ENCODE measurements at places on chromosomes 3 and 15. TPM values are rescaled to one million over a fixed set of nuclear protein-coding genes. Genes with fewer than 3 reads are reported as not detected.

GRCh38 chr3:46998121-46998851 is 18.8 kb downstream of the NBEAL2 start:
- DNase-seq = peak; percentile 89

GRCh38 chr15:72923289-72923688 is 129.0 kb upstream of the NEO1 start:
- DNase-seq = no peak

DNA sequence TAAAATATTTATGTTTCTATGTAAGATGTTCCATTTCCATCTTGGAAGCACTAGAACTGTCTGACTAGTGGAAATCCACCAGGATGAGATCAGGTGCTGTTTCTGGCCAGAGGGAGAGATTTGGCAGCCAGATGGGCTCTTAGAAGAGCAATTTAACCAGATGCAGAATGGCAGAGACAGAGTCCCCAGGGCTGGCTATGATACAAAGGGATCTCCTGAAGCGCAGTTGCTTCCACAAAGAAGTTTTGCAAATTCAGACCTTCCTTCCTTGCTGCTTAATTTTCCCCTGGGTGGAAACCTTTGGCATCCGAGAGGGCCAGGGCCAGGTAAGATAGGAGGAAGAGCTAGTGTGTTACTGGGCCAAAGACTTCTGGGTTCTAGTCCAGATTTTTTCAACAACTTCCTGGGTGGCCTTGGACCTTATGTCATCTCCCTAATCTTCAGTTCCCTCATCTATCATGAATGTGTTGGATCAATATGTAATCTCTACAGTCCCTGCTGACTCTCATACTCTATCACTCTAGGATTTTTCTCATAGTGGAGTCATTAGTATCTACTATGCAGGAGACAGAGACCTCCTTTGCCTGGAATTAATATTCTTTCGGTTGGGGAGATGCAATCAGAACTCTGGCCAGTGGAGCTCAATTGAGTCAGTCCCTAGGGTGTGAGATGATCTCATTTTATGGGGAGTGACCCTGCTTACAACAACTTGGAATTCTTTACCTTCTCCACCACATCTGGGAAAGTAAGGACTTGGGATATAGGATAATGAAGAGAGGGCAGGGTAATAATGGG is 41.1 kb upstream of the NDUFB4 start:
- no peak for DNase-seq

Gene TMC3
- not detected for total RNA-seq

- DNase-seq = no peak
Measured at GRCh38 chr3:128215800-128216495, 62.7 kb downstream of the EEFSEC start.

GRCh38 chr3:127710155-127710941 is 37.6 kb downstream of the ABTB1 start:
- no peak for DNase-seq

Gene TMEM108
- total RNA-seq = 0.72 TPM

- DNase-seq = no peak
Measured at GRCh38 chr3:170765419-170766078, 104.4 kb downstream of the RPL22L1 start.

Gene RTP3
- not detected for total RNA-seq

Gene DUOX2
- 3.1 TPM for total RNA-seq

GRCh38 chr3:70090322-70090913 is 90.9 kb downstream of the SAMMSON start:
- DNase-seq = no peak

DNA sequence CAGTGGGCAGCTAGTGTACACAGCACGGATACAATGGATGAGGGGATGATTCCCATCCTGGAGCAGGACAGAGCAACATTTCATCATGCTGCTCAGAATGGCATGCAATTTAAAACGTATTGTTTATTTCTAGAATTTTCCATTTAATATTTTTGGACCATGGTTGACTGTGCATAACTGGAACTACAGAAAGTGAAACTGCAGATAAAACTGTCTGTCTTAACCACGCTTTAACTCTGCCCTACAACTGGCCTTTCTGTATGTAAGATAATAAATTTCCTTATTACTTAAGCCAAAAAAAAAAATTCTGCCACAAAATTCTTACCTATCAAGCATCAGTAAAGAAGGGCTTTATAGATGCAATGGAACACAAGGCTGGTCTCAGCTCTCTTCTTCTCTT is 33.4 kb downstream of the AP3S2 start:
- no peak for DNase-seq

GRCh38 chr3:4565809-4566501 is 72.8 kb downstream of the ITPR1 start:
- DNase-seq = no peak

Gene IFT122
- 29.6 TPM for total RNA-seq

DNA sequence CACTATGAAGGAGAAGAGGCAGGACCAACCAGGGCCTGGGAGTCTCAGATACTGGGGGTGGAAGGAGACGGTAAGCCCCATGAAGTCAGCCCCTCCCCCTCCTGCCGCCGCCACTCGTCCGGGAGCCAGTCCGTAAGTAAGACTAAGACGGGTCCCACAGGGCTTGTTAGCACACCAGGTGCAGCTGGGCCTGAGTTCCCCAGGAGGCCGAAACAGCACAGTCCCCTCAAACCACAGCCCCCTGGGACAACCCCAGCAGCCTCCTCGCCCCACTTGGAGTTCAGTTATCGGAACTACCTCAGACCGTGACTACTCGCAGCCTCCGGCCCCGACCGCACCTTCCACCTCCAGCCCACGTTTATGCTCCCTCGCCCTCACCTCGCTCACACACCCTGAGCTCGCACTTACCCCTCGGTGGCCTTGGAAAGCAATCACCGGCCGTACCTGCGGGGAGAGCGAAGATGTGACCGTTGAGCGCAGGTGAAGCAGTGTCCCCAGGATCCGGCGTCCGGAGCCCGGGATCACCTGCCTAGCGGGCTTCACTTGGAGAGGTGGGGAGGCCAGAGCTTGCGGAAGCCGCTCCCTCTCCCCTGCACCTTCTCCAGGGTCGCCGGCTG is 557 bp downstream of the ELL3 start:
- DNase-seq = peak; percentile 84

DNA sequence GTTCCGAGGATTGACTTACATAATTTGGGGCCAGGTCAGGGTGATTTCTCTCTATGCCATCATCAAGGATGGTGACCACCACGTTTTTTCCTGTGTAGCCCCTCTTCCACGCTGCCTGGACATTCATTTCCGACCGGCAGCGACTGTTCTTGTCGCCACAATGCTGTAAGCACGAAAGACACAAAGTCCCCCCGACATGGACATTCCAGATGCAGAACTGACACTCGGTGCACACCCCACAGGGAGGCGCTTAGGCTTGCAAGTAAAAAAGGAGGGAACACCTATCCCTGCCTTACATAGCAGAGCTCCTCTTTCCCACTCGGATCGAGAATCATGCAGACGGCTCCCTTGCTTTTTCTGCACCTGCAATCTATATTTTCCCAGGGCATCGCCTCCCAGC is 58.2 kb downstream of the PCSK6 start:
- DNase-seq = no peak

DNA sequence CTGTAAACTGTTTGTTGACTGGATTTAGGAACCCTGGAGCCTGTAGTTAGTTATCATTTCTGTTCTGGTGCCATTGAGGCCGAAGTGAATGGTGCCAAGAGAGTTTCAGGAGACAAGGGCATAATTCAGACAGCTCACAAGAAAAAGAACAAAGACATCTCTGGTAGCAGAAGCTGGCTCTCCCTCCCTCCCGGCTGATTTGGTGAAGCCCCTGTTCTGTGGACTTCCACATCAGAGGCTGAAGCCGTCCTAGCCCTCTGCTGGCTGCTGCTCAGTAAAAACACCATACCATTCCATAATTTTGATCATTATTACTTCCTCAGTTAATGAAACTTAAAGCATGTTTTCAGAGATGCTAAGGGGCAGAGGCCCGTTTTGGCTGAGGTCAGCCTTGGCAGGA is 381.2 kb upstream of the WNT5A start:
- DNase-seq = no peak

GRCh38 chr3:176583956-176584355 is 613.3 kb downstream of the TBL1XR1 start:
- DNase-seq = no peak

DNA sequence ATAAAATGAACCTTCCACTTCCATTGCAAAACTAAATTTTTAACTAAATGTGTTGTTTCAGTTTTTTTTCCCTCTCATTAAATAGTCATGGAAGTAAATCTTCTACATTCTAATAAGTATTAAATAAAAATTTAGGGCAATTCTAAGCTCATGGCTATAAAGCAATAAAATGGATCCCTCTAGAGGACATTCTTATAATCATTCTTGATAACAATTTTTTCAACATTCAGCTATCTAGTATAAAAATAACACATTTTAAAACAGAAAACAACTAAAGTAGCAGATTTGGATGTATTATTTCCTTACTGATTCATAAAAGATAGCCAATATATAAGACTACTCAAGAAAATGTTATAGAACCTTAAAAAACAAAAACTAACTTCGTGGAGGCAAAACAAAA is 393.1 kb downstream of the PLOD2 start:
- no peak for DNase-seq

DNA sequence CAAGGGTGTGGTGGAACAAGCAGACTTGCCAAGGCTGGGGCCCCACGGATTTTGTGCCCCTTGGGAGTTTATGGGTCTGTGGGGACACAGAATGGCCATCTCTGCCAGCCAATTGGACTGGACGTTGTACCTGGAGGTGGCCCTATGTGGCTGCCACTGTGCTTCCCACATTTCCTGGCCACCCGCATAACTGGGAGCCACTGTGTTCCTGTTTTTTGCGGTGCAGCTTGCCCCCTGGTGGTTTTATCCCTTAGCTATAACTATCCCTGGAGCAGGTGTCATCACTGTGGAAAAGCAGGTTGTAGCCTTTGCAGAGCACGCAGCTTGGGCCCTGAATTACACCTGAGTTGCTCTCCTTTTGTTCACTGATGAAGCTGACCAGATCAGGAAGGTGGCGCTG is 306.3 kb downstream of the ZPLD1 start:
- DNase-seq = no peak

Gene STX19
- total RNA-seq = 20.6 TPM

GRCh38 chr3:44883999-44884431 is 9.6 kb downstream of the TGM4 start:
- DNase-seq = no peak

- DNase-seq = no peak
Measured at GRCh38 chr3:79415356-79415755, 352.4 kb downstream of the ROBO1 start.

Data from mucosa of descending colon (tissue), 3 donors.